Stimulated activated CD4-positive, alpha-beta T cell treated with anti-CD3 and anti-CD28 coated beads, Interleukin-4, amount 100 ng/mL, for 24 hours (primary cell): ENCODE measurements at places on chromosomes 3 and 15.
A peak's percentile ranks its signal among the peaks of the same experiment; 100 is the strongest.

DNA sequence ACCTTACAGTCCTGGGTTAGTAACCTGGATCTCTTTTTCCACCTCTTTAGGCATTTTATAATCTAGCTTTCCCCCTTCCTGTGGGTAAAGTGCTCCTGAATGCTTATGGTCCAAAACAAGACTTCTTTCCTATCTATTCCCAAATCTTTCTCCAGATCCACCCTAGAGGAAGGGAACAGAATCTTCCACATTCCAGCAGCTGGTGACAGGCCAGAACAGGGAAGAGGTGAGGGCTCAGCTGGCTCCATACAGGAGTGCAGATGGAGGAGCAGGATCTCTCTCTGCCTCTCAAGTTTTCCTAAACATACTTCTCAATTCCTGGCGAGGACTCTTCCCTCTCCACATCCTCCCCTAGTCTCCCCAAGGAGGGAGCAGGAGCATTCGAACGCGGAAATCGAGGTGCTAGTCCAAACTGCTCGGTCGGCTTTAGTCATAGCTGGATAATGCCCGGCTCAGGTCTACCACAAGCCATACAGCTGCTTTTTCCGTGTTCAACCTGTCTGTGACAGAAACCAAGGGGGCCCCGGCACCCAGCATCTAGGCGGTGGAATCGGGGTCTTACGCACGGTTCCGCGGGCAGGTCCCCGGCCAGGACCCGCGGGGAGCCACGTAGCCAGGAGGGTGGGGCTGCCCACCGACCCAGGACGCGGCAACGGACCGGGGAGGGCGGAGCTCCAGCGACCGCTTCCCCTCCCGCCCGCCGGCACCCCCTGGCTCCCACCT, 4.0 kb downstream of the RASSF1 start:
- DNase-seq: peak; percentile 62

- DNase-seq: no peak
These were observed 398.4 kb upstream of the KCNMB2 start for GRCh38 chr3:178137831-178138230.

GRCh38 chr3:160754371-160754854, 1.6 kb upstream of the PPM1L start:
- peak; percentile 10 for DNase-seq

GRCh38 chr3:158830391-158830790, 28.5 kb downstream of the MFSD1 start:
- no peak for DNase-seq

DNA sequence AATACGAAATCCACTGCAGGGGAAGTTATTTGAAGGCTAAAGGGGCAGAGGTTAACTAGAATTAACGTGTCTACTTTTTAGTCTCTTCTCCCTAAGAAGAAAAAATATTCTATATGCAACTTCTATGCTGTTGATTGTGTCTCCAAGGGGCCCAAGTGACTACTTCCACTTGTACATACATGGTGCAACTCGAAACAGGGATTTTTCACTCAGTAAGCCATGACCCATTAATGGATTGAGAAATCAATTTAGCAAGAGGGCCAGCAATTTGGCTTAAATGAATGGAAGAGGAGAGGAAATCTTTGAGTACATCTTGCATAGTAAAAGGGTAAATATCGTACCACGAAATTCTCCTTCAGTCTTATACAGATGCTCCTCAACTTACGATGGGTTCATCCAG, 151.1 kb upstream of the HES1 start:
- DNase-seq: no peak

DNA sequence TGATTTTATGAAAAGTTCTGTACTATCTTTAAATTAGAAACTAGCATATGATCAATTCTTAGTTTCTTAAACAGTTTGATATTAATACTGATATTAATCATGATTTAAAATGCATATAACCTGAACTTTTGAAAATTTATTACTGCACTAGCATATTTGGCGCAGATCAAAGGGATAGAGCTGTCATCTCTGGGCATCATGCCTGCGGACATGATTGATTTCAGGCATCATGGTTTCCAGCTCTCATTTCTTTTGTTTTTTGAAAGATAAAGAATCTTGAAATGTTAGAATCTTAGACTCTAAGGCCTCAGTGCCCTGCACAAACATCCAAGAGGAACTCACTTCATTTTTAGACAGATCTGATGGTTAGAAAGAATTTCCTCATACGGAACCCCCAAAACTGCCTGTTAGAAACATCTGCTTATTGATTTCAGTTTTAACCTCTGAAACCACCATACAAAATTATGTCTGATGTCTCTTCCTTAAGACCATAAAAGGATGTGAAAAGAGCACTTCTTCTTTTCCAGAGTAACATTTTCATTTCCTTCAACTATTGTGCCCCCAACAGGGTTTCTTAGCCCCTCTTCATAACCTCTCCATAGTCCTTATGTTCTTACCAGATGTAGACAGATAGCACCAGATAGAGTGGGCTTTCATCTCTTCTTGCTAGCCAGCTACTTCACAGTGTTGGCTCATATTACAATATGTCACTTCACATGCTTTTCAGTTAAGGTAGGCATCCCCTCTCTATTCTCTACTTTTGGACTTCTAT, 110.8 kb downstream of the BBX start:
- no peak for DNase-seq

DNA sequence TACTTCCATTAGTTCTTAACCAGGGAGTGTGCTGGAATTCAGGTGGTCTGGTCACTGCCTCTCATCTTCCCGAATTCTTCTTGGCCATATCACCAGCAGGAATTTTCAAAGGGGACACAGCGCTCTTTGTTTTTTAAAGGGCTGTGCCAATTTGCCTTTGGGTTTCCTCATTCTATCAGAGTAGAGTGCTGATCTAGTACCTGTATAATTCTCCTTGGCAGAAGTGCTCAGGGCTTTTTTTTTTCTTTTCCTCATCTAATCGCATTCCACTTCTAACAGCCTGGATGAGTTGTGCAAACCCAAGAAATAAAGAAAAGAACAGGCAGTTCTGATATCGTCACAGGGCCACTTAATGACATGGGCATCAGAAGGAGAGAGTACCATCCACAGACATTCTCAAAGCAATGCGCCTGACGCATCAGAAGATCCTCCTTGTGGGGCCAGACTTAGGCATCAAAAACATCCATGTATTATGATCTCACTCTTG, 121.0 kb downstream of the ASB7 start:
- DNase-seq: no peak

GRCh38 chr3:183074261-183074660, 25.0 kb downstream of the MCCC1 start:
- no peak for DNase-seq

DNA sequence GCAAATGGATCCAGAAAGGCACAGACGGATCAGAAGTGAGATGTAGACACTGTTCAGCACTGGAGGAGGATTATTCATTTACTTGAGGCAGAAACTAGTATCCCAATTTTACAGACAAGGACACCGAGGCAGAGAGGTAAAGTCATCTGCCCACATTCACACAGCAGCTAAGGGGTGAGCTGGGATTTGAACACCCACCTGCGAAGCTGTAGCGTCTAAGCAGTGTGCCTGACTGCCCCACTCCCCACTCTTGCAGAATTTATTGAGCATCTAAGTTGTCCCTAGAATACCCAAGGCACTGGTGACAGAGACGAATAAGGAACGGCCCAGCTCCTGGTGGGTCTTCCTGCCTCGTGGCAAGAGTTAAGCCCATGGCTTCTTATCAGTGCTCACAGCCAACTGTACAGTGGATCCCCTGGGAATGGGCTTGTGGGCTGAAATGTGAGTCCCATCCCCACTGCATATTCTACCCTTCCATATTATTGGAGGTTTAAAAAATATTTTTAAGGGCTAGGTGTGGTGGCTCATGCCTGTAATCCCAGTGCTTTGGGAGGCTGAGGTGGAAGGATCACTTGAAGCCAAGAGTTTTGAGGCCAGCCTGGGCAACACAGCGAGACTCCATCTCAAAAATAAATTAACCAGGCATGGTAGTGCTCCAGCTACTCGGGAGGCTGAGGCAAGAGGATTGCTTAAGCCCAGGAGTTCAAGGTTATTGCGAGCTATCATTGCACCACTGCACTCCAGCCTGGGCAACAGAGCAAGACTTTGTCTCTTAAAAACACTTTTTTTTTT, 77.6 kb downstream of the IQSEC1 start:
- no peak for DNase-seq

- no peak for DNase-seq
These were observed 54.8 kb upstream of the CHRNB4 start for GRCh38 chr15:78695854-78696253.

DNA sequence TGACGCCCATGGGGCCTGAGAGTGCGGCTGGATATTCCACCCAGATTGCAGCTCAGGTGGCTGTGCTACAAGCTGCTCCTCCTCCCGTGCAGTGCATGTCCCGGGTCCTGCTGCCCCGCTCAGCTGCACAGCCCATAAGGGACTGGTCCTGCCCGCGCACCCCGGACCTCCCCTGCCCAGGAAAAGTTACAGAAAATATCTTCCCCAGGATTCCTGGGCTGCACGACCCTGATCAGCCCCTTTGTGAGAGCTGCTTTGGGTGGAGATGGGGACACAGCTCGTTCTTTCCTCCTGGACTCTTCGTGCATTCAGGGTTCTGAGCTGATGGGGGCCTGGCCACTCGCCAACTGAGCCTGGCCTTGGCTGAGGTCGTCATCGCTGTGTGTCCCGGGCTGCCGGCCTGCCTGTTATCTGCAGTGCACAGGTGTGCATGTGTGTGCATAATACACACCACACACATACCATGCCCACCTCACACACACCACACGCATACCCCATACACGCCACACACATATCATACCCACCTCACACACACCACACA, 28.8 kb downstream of the APBA2 start:
- no peak for DNase-seq

- no peak for DNase-seq
These were observed 35.4 kb upstream of the COL6A5 start for GRCh38 chr3:130310109-130310508.

DNA sequence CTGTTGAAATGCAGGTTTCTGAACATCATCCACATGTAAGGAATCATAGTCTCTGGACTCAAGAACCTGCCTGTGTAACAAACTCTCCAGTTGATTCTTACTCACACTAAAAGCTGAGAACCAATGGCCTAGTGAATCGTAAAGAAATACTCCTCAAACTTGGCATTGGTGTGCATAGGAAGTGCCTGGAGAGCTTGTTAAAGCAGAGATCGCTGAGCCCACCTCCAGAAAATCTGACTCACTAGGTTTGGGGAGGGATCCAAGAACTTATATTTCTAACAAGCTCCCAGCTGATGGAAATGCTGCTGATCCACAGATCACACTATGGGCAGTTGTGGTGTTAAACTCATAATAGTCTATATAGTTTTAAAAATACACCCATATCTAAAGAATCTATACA, 55.8 kb upstream of the LMCD1 start:
- DNase-seq: no peak

DNA sequence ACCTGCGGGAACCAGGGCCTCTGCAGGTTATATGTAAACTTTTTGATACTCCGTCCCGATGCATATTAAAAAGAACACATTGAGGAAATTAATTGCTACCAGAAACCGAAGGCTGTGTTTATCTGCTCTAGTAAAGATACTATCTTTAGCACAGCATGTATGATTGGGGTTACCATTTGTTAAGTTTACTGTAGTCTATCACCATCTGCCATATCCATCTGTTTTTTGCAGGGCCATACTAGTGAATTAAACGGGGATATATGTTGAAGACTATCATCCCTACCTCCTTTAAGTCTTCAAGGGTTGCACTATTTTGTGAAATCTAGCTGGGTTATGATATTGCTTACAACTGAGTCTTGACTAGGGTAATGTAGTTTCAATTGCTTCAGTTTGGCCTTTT, 597.0 kb downstream of the SQOR start:
- DNase-seq: no peak

DNA sequence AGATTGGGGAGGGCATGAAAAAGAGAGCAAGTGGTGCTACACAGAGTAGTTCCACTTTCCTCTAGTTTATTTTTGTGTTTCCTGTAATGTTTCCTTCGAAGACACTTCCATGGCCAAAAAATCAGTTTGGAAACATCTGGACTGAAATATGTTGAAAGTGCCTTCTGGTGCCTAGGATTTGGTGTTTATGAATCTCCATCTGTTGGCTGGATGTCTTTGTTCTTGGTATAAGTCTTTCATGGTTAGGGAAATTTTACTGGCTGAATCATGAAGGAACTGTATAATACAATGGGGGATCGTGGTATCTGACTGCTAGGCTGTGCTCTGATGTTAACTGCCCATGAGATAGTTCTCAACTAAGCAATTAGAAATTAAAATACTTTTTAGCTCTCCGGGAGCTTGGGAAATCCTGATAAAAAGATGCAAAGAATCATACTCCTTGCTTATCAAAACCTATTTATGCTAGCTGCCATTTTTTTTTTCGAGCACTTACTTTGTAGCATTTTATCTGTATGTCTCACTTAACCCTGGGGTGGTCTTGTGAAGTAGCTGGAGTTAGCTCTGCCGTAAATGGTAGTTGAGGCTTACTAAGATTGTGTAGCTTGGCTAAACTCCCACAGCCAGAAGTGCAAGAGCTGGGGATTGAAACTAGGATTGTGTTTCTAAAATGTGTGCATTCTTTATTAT, 21.9 kb downstream of the AKAP13 start:
- no peak for DNase-seq

GRCh38 chr3:195249858-195250464, 21.0 kb downstream of the XXYLT1 start:
- DNase-seq: no peak

DNA sequence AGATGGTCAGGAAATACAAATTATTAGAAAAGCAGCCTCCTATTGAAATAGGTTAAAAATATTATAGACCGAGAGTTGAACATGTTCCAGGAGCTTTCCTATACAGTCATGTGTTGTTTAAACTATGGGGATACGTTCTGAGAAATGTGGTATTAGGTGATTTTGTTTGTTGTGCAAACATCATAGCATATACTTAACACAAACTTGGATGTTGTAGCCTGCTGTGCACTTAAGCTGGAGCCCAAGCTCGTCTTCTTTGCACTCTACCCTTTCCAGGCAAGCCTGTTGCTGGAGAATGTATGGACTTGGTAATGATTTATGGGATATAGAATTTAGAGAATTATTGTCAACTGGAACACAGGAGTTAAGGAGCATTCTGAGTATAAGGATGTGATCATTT, 140.2 kb downstream of the AKAP13 start:
- DNase-seq: no peak

DNA sequence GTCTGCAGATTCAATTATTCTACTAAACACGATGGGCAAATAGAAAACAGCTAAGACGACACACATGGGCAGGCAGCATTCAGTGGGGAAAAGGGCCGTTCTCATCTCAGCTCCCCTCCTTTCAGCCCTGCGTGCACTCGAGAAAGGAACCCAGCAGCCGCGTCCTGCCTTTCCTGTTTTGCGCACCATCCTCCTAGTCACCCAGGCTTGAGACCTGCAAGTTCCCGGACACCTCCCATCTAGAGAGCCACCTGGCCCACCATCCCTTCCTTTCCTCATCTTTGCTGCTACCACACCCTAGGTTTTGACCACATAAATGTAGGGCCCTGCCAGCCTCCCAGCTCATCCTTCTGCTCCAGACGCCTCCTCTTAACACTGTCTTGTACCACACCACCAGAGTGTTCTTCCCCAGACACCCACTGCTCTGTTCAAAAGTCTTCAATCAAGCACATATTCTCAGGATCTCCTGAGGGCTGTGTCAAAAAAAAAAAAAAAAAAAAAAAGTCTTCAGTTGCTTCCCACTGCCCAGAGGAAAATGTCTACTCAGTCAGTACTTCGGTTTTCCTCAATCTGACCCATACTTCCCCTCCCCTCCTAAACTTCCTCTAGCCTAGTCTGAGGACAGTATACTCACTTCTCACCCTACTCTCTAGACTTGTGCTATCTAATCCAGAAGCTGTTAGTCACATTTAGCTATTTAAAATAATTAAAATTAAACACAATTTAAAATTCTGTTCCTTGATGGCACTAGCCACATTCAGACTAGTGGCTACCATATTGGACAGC, 182.0 kb downstream of the STT3B start:
- no peak for DNase-seq
